ENCODE measurements at places on chromosomes 2 and 18.

- no peak for DNase-seq
Measured at GRCh38 chr2:3462493-3463104, 56.7 kb downstream of the ADI1 start.

GRCh38 chr2:68371581-68371980 lies 6.5 kb downstream of the PLEK start:
- no peak for DNase-seq

- no peak for DNase-seq
Measured at GRCh38 chr18:72419914-72420313, 124.2 kb downstream of the CBLN2 start.

DNA sequence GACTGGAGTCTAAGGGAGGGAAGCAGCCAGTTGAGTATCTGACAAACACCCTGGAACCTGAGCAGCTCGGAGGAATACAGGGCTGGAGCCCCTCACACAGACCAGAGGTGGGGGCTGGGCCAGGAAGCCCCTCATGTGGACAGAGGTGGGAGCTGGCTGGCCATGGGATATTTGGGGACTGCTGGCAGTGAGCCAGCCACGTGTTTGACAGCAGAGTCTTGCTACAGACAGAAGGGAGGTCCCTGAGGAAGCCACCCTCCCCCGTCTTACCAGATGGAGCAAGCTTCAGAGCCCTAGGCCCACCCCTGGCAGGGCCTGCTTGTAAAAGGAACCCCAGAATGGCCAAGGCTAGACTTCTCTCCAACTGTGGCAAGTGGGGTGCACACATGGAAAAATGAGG lies 3.6 kb upstream of the MTERF4 start:
- no peak for DNase-seq

GRCh38 chr2:238720232-238720672 lies 127.6 kb upstream of the TWIST2 start:
- DNase-seq = peak; percentile 9

DNA sequence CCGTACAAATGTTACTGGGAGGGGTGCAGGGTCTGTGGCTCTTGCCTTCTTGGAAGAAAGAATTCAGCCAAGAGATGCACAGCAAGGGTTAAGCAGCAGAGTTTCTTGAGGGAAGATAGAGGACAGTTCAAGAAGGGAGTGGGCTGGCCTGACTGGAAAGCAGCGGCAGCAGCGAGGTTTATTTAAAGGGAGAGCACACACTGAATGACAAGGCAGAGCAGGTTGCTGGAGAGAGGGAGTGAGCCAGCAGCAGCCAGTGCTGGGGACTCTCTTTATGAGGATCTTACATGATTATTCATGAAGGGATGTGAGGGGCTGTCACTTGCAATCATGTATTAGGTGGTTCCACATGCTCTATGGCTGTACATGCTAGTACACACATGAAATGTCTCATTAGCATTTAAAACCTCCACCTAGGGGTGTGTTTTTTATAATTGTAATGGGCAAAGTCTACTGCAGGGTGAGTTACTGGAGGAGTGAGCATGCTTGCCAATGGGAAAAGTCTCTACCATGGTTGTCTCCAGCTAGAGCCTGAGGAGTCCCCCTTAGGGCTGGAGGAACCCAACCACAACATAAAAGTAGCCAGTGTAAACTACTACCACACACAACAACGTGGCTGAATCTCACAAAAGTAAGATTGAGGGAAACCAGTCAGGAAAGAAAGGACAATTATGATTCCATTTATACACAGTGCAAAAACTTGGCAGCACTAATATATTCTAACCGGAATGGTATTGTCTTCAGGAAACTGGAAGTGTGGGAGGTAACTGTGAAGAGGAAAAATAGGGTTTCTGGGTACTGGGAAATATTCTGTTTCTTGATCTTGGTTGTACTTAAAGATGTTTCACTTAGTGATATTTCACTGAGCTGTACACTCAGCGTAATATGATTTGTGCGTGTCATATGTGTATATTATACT lies 87.6 kb upstream of the FAM110C start:
- no peak for DNase-seq

DNA sequence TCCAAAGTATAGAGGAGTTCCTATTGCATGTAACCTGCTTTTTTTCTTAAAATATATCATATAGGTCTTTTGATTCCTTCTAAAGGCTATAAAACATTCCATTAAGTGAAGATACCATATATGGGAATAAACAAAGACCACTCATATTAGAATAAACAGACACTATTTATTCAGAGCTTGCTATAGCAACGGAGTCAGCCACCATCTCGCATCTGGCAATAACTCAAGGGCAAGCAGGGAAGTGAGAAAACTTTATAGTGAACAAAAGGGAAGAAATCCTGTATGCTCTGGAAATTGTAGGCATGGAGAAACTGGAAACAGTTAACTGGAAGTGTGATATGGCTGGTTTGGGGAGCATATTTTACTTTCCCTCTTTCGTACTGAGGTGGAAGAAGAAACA lies 301.9 kb downstream of the PTH2R start:
- no peak for DNase-seq

DNA sequence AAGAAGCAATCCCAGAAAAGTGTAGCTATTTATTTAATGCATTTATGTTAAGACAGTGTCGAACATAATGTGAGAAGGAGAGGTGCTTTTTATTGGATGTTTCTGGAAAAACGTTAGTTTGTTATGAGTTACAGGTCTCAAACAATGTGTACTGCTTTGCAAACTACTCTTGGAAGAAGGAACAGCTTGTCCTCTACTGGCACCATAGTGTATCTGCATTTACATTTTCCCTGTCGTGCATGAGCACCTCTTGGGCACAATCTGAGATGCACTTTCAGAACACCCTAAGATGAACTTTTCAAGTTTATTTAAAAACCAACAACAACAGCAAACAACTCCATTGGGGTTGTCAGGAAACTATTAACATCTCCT lies 22.8 kb downstream of the CCNYL1 start:
- DNase-seq = no peak

DNA sequence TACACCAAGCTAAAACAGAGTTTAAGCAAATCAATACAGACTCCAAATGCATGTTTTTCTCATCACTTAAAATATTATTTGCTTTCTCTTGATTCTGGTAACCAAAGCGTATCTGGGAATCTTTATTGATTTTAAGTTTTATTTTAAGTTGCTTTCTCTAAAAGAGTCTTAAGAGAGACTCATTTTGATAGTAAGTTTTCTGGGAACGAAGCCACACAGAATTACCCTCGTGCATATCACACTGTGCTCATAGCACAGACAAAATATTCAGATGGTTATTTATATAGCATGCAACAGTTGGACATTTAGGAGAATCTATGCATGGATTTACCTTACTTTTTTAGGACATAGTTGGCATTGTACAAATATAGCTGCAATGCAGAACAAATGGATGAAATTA lies 597.5 kb upstream of the NRXN1 start:
- DNase-seq = no peak

- no peak for DNase-seq
Measured at GRCh38 chr2:24837996-24838513, 44.8 kb downstream of the CENPO start.

DNA sequence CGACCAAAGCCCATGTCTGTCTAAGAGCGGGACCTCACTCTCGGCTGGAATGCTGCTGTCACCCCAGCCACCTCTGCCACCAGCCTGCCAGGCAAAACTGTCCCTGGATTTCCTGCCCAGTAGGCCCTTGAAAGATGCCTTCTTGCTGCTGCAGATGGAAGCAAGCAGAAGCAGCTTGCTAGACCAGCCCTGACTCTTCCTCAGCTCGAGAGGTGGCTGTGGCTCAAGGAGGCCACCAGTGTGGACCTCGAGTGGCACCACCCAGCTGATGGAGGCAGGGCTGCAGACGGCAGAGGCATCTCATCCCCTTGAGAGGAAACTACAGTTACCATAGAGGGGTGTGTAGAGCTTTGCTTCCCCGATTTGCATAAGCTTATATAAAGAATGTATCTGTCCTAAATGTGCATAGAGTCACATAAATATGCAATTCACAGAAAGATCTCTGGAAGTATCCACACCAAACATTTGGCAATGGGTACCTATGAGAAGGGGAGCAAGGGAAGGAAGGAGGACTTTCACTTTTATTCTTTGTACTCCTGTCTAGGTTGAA lies 20.6 kb downstream of the ADCY3 start:
- no peak for DNase-seq

DNA sequence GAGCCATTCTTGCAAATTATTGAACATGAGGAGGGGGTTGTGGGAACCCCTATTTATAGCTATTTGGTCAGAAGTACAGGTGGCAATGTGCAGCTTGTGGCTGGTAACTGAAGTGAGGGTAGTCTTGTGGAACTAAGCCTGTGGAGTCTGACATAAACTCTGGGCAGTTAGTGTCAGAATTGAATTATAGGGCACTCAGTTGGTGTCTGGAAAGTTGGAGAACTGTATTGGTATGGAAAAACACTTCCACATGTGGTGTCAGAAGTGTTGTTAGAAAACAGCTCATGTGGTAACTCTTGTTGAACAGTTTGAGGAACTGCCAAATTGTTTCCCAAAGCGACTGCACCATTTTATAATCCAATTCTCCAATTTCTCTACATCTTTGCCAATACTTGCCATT lies 7.5 kb downstream of the RALBP1 start:
- no peak for DNase-seq

DNA sequence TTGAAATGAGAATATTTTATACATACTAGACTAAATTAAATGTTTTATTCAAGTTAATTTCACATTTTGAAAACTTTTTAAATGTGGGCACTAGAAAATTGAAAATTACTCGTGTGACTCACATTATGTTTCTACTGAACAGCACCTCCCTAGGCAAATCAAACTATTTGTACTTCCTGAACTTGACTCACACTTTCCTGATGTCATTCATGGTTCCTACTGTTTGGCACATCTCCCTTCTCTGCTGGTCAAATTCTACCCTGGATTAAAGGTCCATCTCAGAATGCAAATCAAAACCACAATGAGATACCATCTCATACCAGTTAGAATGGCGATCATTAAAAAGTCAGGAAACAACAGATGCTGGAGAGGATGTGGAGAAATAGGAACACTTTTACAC lies 16.7 kb downstream of the LHCGR start:
- DNase-seq = no peak

DNA sequence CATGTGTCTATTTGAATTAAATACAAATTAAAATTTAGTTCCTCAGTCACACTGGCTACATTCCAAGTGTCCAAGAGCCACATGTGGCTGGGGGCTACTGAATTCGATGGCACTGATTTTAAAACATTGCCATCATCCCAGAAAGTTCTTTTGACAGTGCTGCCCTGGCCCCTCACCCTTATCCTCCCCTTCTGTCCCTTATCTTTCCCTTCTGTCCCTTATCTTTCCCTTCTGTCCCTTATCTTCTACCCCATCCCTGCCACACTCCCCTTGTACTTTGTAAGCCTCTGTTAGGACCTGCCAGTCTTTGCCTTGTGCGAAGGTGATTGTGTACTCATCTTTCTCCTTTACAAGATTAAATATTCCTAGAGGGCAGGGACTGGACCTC lies 85.2 kb downstream of the DNMT3A start:
- no peak for DNase-seq

GRCh38 chr2:163370169-163370886 lies 365.5 kb downstream of the FIGN start:
- DNase-seq = no peak

DNA sequence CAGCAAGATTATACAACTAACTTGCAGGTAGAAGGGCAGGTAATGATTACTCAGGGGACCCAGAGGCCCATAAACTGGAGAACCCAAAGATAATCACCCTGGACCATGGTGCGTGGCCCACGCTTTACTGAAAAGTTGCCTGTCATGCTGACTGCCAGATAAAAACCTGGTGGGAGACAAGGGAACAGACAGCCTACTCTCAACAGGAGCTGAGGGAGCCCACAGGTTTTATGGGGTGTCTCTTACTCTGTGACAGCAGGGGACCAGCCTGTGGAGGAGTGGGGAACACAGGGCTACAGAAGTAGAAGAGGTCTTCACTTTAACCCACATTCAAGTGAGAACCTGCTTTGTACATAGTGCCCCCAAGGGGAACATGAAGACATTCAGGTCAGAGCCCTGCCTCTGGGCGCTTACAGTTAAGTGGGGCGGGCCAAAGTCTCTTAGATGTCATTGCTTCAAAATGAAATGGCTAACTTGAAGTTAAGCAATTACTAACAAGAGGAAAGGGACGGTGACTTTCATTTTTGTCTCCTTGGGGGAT lies 60.4 kb downstream of the DHRS9 start:
- DNase-seq = no peak

DNA sequence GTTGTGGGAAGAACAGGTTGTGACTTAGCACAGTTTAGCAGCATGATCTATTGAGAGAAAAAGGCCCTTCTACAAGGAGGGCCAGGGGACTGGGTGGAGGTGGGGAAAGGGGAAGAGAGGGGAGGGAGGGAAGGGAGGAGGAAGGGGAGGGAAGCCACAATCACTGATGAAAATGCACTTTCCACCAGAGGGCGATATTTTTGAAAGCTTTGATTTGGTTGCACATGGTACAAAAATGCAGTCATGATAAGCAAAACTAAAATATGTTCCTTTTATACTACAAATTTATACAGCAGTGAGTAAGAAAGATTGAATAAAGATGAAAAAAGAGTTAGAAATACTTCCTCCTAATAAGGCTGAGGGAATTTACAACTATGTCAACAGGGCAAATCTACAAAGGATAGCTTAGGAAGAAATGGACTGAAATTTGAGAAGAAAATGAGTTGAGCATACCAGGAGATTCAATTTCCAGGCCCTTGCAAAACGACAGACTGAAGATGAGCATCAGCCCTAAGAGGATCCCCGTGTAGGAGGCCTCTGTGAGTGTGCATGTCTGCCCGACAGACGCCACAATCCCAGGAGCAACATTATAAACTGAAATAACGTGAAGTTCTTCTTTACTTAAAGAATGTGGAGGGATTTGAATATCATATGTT lies 17.2 kb downstream of the SH3YL1 start:
- no peak for DNase-seq

GRCh38 chr2:5235701-5236100 lies 456.5 kb upstream of the SOX11 start:
- DNase-seq = no peak

GRCh38 chr18:24114924-24115549 lies 23.8 kb upstream of the CABYR start:
- DNase-seq = no peak

DNA sequence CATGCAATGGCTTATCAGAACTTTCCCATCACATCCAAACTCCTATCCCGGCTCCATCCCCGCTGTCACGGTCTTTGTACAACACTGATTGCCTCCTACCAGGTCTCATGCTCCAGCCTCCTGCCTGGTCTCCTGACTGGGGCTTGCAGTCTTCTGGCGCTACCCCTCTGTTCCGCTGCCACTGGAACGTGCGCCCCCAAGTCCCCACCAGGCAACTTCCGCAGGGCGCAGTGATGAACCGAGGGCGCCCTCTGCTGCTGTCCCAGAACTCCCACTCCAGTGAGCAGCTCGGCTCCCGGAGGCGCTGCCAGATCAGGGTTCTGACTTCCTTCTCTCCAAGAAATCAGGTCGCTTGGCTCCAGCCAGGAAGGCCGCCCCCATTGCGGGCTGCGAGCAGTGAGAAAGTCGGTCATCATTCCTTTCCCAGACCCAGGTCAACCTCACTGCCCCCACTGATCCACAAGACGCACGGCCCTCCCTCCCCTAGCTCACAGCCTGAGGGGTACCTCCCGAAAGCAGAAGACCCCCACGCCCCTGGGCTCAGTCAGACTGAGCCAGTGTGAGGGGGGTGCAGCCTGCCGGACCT lies 43.9 kb upstream of the RAB11FIP5 start:
- no peak for DNase-seq

GRCh38 chr2:36672199-36672598 lies 24.3 kb upstream of the VIT start:
- no peak for DNase-seq

Data from stimulated activated CD8-positive, alpha-beta memory T cell treated with anti-CD3 and anti-CD28 coated beads, Interleukin-15, amount 100 ng/mL, for 1 hour (primary cell).